ENCODE measurements at places on chromosomes 2 and 18.

GRCh38 chr2:88350331-88351248 is 101.9 kb downstream of the FOXI3 start:
- DNase-seq = peak; percentile 80

DNA sequence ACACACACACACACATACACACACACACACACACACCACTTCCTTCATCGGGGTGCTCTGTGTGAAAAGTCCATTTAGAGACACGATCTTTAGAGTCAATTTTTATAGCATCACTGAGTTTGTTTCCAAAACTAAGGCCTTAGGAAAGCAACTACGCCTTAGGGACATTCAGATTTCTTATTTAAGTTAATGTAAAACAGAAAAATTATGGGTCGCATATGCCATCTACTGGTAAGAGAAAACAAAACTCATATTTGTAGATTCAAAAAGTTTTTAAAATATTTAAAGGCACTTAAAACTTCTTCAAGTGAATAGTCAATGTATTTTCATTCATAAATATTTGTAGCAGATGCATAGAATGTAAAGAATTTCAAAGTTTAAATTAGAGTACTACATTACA is 166.2 kb downstream of the ATAD2B start:
- DNase-seq = no peak

DNA sequence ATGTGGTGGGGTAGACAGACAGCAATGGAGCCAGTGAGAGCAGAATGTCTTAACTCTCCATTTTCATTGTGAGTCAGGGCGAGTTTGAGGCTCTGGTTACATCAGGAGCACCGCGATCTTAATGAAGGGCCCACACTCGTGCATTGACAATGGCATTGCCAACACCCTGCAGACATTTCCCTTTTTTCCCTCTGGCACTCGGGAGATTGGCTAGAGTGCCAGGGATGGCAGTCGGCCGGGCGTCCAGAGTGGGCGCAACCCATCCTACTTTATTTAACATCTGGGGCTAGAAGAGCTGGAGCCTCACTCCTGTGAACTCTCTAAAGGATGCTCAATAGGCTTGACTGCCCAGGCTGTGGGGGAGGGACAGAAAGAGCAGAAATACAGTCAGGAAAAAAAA is 9.7 kb downstream of the PROKR1 start:
- peak; percentile 23 for DNase-seq

- no peak for DNase-seq
These were observed 39.1 kb upstream of the DLX1 start for GRCh38 chr2:172046080-172046678.

DNA sequence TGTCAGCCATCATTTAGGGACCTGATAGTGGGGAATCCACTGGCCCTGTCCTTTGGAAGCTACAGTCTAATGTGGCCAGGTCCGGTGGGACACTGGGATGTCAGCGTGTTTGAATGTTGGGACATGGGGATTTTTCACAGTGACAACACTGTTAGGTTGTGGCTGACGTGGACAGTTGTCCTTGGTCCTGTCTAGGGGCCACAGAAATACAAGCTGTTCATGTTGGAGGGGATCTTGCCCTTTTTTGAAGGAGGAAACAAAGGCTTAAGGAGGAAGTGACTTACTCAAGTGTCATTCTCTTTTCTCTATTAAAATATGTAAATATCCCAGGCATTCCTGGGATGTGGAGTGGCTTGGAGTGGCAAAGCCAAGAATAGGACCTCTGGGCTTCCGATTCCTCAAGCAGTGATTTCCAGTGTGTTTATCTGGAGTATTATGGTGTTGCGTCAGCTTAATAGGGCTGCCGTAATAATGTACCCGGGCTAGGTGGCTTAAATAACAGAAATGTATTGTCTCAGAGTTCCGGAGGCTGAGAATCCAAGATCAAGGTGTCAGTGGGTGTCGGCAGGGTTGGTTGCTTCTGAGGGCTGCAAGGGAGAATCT is 8.5 kb downstream of the ACOXL start:
- no peak for DNase-seq

- DNase-seq = no peak
These were observed 44.9 kb upstream of the ITPRID2 start for GRCh38 chr2:181846399-181847197.
